CD14-positive monocyte (primary cell): ENCODE measurements at places on chromosomes 2 and 18.
A peak's percentile ranks its signal among the peaks of the same experiment; 100 is the strongest.

DNA sequence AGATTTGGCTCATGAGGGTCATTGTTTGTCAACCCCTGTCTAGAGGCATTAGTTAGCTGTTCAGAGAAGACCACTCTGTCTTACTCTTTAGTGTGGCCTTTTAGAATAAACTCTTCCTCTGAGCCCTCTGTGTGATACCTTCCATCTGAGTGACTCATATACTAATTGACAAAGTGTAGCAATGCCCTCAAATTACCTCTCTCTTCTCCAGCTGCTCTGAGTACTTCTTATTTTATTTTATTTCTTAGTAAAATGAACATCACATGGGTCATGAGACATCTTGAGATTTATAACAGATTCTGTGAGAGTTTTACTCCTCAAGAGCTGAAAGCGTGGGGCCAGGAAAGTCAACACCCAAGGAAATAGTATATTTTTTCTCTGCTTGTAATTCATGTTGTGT lies 67.4 kb downstream of the KCTD18 start:
- DNase-seq = no peak

DNA sequence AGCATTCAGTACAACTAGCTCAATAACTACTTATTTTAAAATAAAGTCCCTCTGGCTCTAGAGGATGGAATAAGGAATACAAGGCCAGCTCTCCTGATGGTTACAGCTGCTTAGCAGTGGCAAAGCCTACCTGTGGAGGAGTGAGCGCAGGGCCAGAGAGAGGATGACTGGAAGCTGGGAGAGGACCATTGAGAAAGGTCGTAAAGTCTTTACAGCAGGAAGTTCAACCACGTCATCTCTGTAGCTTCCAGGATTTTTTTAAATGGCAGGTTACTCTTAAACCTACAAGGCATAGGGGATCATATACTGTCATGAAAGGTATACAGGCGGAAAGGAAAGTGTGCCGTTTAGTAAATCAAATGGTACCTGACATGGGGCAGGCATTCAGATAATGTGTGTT lies 26.3 kb downstream of the ANXA4 start:
- DNase-seq = no peak

GRCh38 chr2:155770516-155770915 lies 562.0 kb downstream of the NR4A2 start:
- no peak for DNase-seq

DNA sequence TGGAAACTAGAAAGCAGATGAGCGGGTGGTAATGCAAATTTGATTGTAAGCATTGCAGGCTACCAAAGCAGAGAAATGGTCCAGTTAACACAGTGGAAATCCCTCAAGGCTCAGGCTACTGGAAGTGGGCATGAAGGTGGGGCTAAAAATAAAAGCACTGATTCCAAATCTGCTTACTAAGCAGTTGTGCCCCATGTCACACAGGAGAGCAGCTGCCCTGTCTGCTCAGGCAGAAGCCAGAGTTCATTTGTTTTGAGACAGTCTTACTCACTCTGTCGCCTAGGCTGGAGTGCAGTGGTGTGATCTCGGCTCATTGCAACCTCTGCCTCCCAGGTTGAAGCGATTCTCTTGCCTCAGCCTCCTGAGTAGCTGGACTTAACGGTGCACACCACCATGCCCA lies 42.5 kb upstream of the TSPYL6 start:
- DNase-seq = no peak

DNA sequence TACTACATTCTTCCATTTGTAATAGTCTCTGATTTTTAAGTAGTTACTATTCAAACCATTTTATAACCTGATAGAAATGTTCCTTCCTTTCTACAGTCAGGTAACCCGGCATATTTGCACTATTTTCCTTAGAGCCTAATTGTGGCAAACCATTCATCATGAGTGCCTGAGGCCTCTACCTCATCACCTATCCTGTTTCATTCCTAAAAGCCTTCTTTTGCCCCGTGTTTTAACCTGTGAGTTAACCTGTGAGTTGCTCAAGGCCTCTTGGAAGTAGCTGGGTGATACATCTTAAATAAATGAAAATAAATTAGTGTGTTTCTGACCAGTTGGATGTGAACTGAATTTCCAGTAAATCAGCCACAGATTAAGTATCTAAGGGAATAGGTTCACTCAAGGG lies 6.5 kb upstream of the KLHL29 start:
- no peak for DNase-seq

DNA sequence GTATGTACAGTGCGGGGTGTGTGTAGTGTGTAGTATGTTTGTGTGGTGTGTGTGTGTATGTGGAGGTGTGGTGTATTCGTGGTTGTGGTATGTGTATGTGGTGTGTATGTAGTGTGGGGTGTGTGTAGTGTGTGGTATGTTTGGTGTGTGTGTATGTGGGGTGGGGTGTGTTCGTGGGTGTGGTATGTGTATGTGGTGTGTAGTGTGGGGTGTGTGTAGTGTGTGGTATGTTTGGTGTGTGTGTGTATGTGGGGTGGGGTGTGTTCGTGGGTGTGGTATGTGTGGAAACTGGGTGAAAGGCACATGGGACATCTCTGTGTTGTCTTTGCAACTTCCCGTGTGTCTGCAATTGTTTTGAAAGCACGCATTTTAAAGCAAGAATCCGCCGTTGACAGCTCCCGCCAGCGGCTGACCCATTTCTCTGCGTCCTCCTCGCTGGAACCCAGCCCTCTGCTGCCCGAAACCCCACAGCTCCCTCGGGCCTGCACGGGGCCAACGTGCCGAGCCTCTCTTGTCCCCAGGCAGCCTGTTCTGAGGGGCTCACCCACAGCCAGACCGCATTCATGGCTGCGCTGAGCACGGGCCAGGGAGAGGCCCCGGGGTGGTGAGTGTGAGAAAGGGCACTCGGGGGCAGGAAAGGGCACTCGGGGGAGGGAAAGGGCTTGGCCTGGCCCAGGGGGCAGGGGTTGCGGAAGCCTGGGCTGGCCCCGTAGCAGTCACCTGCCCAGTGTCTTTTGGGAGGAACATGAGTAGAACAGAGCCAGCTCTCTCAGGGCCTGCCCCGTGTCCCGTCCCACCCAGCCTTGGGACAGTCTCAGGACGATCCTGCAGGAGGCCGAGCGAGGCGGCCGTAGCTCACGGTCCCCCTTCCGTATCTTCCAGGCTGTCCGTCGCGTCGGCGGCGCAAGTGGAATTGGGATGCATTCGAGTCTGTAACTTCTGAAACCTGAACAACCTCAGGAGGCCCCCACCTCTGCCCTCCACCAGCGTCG lies 61.4 kb downstream of the TWIST2 start:
- DNase-seq = no peak

- no peak for DNase-seq
These were observed 10.2 kb downstream of the TMEM247 start for GRCh38 chr2:46489423-46490174.

DNA sequence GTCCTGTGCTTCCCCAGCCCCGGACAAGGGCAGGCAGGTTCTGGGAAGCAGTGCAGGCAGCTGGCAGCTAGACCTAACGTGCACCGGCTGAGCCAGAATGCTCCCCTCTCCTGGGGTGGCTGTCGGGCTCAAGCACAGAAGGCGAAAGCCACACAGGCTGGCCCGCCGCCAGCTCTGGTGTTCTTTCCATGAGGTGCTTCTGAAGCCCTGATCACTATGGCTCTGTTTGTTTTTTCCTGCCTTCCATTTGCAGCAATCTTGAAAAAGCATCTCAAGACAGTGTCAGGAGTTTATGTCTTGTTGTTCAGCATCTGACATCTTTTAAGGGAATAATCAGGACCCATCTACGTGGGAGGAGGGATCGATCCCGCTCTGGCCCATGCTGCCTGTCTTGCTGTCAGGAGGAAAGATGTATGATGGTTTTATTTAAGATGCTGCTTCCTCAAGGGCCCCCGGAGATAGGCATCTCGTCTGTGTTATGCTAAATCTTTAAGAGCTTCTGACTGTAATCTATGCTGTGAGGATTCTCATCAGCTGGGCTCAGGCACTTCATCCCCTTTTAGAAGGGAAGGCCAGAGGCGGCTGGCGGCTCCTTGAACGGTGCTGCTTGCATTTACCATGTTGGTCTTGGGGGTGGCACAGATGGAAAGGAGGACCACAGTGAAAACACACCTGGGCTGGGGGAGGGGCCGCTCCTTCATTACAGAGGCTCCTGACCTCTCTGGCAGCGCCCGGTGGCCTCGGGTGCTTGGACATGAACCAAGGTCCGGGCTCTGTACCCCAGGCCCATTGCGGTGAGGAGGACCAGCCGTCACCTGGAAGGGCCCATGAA lies 118.5 kb upstream of the HDAC4 start:
- no peak for DNase-seq

- DNase-seq = peak; percentile 88
These were observed 10.2 kb downstream of the NFATC1 start for GRCh38 chr18:79405781-79406575.

- no peak for DNase-seq
These were observed 12.0 kb downstream of the NDUFAF7 start for GRCh38 chr2:37243435-37243834.

DNA sequence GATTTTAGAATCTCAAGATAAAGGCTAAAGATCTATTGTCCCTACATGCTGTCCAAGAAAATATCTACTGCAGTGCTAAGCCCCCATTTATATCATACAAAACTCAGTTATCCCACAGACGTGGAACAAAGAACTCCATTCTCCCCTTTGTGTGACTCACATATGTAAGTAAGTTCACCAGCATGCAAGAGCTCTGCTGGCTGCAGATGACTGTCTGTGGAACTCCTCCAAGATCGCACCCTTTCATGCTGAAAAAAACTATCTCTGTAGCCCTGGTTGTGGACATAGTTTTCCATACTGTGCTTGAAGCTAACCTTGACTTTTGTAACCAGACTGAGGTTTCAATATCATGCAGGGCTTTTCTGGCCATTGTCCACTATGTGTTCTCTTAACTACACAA lies 207.1 kb downstream of the ZNF521 start:
- no peak for DNase-seq

DNA sequence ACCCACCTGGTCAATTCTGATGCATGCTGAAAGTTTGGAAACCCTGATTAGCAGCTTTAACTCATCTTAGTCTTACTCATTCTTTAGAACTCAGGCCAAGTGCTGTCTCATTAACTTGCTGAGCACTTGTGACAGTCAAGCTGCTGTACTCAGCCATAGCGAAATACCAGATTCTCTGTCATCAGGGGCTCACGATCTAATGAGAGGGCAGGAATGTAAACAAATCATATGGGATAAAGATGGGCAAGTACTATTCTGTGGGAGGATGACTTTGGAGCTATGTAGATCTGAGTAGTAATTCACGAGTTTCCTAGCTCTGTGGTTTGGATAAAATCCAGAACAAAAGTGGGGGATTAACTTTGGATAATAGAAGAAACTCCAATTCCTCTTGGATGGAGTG lies 376.6 kb downstream of the HRH4 start:
- no peak for DNase-seq

DNA sequence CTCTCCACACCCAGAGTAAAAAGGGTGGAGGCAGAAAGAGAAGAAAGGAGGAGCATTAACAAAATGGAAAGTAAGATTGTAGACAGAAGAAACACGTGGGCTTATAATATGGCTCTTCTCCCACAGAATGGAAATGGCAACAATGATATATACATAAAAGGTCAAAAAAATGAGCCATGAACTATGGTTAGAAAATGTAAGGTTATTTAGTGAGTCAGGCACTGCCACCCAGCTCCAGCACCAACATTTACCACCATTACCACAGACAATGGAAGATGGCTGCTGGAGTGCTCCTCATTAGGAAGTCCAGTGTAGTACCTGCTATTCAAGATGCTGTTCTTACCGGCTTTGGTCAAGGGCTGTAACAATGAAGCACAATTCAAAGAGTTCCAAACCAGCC lies 258.0 kb downstream of the ZEB2 start:
- DNase-seq = no peak

DNA sequence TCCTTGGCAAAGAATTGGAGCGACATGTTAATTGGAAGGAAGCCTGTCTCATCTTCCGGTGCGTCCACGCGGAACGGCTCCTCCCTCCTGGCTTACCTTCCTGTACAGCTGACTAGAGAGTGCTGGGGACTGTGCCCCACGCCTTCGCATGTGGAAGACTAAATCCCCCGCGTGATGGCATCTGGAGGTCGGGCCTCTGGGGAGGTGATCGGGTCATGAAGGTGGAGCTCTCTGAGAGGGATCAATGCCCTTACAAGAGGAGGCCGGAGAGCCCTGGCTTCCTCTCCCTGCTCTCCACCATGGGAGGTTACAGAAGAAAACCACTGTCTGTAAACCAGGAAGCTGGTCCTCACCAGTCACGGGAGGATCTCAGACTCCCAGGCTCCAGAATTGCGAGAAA lies 104.1 kb upstream of the OTOS start:
- no peak for DNase-seq

DNA sequence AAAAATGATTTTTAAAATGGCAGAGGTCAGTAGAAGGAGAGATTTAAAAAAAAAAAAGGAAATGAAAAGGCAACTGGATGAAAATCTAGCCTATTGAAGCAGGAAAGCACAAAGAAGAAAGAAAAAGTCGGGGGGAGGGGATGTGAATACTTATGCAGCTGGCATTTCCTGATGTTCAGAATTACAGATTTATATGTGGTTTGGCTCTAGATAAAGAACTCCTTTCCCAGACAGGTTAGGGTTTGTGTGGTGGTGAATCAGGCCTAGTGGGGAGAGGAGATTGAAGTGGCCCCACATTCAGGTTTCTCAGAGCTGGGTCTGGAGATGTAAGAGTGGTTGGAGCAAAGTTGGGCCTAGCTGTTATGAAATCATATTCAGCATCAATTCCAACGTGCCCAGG lies 394.4 kb downstream of the FIGN start:
- DNase-seq = no peak

DNA sequence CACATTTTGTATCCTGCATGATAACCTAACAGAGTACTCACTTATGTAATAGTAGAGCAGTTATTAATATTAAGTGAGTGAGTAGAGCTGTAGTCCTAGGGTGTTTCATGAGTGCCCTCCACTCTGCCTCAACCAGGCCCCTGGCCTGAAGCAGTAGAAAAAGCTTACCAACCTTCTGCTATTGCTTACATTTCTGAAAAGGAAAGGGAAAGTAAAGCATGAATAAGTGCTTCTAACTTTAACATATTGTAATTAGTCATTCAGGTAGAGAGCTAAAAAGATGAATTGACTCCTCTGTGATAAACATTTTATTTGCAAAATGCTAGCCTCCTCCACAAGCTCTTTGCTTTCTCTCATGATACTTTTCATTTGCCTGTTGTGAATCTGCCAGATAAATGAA lies 94.7 kb upstream of the RPE start:
- DNase-seq = no peak

- no peak for DNase-seq
These were observed 67.1 kb upstream of the CNTNAP5 start for GRCh38 chr2:123958011-123958410.
